Keratinocyte (primary cell): ENCODE measurements at places on chromosomes 1 and 21.

DNA sequence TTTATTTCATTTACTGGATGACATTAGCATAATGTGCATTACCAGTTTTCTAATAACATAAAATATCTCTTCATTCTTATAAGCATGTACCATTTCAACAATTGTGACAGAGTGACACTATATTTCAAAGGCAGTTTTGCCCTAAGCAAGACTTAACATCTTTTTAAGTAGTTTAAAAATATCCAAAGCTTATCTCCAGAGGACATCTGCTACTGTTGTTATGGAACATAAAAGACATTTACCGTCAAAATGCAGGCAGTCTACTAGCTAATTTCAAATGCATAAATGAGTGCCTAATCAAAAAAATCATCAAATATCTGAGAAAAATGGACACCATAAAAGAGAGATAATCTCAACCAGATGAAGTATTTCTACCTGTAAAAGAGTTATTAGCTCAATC, 782.4 kb upstream of the BRINP3 start:
- no peak for DNase-seq

- DNase-seq = no peak
These were observed 427.7 kb downstream of the MATN1 start for GRCh38 chr1:30295674-30296073.

DNA sequence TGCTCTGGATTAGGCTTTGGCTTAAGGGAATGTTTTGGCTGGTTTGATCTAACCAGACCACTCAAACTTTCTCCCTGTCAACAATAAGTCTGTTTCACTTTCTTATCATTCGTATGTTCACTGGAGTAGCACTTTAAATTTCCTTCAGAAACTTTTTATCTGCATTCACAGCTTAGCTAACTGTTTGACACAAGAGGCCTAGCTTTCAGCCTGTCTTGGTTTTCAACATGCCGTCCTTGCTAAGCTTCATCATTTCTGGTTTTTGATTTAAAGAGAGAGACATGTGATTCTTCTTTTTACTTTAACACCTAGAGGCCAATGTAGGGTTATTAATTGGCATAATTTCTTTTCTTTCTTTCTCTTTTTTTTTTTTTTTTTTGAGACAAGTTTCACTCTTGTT, 14.9 kb upstream of the CYB5R1 start:
- DNase-seq = no peak

DNA sequence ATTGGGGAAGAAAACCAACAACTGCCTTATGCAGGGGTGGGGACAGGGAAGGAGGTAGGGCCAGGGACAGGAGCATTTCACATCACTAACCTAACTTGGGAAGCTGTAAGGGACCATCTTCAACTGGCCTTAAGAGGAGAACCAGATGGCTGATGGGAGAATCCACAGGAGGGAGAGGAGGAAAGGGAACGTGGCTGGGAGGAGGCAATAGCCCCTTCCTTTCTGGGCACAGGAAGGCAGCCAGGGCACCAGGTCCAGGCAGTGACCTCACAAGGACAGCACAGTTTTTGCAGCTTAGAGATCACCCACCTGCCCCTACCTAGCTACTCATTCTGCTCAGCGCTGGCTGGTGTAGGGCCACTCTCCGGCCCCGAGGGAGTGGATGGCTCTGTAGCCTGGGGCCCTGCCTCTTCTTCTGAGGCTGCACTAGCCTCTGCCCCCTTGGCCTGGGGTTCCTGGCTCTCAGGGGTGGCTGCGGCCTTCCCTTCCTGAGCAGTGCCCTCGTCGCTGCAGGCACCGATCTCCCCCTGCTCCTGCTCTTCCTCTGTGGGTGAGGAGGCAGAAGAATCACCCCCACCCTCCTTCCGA, 1.7 kb downstream of the MARCKSL1 start:
- no peak for DNase-seq

DNA sequence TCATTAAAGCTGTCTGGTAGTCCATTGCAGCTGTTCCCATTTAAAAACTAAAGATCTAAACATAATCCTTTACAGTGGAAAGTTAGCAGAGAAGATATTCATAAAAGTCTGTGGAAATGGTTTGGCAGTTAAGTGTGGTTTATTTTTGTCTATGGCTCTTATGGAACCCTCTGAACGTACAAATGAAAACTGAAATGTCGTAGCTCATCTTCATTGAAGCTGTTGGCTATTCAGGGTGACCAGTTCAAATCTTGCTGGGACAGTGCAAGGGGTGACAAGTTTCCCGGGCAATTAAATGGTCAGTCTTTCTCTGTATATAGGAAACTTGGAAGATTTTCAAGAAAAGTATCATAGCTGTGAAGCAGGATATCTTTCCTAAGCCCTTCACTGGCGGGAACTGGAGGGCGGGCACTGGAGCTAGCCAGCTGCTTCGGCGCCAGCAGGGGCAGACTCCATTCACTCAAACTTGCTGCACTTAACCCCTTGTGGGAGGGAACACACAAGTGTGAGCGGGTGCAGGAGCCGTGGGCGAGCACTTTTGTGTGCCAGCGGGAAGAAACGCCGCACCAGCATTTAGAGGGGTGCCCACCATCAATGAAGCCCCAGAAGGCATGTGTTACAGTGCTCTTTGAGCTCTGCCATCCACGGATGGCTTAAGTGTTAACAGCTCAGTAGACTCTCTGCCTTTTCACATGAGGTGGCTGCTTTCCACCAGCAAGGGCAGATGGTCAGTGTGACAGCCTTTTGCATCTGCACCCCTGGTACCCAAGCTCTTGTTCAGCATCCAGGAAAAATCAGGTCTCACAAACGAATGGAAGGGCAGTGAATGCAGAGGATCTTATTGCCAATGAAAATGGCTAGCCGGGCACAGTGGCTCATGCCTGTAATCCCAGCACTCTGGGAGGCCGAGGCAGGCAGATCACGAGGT, 232.1 kb upstream of the KAZN start:
- DNase-seq = no peak

DNA sequence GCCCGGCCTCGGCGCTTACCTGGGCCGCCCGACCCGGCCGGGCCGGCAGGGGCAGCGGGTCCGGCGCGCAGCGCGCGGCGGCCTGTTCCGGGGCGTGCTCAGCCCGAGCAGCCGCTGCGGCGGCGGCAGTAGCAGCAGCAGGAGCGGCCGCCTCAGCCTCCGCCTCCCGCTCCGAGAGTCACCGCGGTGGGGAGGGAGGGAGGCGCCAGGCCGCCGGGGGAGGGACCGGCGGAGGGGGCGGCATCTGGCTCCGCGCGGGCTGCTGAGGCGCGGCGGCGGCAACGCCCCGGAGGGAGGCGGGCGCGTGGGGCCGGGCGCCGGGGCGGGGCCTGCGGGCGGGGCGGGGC, at the start of gene CTNNBIP1:
CTNNBIP1 (minus strand) TSS at position 194 of the 347 bp plus-strand sequence. CDS start 38,205 bp downstream, outside the sequence.
- no peak for DNase-seq

DNA sequence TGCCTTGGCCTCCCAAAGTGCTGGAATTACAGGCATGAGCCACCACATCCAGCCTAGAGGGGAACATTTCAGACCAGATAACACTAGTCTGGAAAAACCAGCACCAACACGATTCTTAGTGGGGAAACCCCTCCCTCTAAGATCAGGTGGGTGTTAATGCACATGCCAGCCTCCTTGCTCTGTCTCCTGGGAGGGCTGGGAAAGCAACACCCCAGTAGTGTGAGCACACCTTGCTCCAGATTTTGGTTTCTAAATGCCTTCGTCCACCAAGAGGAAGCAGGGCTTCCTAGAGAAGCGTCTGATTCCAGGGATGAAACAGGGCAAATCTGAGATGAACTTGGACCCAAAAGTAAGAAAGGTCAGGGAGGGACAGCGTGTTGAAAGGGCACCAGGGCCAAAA, 2.2 kb upstream of the KRTAP10-4 start:
- no peak for DNase-seq

DNA sequence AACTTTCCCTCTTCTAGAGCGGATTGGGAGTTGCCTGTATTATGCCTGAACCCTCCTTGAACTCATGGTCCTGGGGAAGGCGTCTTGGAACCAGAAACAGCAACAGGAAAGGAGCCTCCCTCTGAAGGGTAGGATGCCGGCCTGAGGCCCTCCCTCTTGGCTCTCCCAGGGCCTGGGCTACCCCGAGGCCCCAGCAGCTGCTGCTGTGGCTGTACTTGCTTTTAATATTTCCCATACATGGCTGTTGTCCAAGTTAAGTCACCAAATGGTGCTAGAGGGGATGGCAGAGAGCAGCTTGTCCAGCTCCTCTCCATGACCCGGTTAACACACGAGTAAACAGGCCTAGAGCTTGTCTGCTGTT, 10.5 kb downstream of the CHRNB2 start:
- DNase-seq = no peak

DNA sequence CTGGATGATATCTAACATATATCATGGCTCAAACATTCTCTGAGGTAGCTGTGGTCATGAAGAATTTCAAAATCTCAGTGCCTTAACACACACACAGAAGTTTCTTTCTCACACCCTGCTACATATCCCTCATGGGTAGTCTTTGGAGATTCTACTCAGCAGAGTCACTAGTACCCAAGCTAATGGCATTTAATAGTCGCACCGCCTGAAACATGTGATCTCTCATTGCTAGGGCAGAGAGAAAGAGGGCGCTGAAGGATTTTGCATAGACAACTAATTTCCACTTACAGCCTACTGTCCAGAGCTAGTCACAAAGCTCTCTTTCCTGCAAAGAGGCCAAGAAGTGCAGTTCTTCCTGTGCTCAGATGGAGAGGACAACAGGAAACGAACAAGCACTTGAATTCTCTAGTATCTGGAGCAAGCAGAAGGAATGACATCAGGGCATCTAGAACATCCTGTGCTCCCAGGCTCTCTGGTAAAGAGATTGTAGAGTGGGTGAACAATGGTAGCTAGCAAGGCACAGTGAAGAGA, 183.4 kb upstream of the PTBP2 start:
- DNase-seq = no peak

DNA sequence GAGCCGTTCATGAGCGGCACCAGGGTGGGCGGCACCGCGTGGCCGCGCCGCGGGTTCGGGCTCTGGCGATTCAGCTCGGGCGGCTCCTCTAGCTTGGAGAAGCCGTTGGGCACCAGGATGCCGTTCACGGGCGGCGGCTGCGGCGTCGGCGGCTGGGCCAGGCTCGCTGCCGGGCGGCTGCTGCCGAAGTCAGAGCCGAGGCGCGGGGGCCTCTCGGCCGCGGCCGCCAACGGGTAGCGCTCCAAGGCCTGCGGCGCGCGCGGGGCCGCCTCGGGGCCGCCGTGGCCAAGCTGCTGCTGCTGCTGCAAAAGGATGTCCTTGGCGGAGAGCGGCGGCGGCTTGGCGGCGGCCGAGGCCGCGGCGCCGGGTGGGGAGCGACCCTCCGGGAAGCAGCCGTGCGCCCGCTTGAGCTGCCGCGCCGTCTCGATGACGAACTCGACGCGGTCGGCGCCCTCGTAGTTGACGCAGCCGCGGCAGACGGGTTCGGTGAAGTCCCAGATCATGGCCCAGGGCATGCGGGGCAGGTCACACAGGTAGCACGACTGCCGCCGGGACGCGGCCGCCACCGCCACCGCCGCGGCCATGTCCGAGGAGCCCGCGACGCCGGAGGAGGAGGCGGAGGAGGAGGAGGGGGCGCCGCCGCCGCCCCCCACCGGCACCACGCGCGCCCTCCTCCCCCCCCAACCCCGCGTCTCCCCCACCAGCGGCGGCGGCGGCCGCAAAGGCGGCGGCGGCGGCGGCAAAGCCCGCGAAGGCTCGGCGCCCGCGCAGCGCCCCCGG, 877 bp downstream of the IRF2BP2 start:
- DNase-seq = no peak

- no peak for DNase-seq
These were observed 3.1 kb downstream of the TFAP2E start for GRCh38 chr1:35576061-35576765.

GRCh38 chr1:93056214-93056613, 22.9 kb upstream of the MTF2 start:
- DNase-seq = no peak

DNA sequence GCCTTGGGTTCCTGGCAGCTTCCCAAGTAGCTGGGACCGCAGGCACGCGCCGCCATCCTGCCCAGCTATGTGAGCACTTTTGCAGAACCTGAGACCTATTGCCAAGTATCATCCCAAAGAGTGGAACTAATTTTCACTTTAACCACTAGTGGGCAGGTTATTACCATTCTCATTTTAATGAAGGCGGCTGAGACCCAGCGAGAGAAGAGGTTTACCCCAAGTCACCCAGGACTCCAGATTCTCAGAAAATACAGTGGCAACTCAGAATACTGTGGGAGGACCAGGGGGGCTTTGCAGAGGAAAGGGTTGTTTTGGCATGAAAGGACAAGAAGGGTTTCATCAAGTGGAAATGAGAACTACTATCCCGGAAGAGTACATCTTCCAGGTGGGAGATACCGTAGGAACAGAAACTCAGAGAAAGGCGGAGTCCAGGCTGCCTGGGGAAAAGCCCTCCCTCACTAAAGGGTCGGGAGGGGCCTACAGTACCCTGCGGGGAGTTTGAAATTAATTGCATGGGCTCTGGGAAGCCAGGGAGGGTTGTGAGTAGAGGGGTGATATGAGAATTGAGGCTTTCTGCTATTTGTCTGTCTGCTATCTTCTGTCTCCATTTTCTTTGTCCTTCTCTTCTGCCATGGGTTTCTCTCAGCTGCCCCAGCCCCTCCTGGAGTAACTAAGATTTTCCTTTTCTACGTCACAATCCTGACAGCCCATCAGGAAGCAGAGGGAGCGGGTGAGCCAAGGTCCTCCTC, 7.2 kb upstream of the SEMA4A start:
- no peak for DNase-seq

DNA sequence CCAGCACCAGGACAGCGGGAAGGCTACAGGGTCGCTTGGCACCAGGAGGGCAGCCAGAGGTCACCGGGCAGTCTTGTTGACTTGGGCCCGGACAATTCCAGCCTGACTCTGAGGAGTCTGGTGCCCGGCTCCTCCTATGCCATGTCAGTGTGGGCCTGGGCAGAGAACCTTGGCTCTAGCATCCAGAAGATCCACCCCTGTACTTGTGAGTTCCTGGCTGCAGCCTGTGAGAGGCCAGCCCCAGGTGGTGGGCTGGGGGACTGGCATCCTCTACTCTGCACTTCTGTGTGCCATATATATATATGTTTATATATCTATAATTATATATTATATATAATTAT, 11.6 kb upstream of the PTPN7 start:
- DNase-seq = no peak

DNA sequence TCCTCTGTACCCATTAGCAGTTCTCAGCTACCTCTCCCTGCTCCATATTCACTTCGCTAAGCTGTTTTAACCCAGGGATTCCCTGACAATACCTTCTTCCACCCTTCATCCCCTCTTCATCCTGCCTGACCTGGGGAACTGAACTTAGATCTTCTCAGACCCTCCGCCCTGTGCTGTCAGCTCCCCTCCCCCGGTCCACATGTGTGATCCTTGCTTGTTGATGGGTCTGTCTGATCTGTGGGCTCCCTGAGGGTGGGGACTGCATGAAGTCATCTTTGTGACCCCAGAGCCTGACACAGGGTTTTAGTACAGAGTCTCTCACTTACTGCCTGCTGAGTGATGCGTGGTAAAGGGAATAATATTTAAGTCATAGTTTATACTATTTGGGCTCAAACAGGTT, 11.8 kb downstream of the CHAF1B start:
- DNase-seq = no peak

DNA sequence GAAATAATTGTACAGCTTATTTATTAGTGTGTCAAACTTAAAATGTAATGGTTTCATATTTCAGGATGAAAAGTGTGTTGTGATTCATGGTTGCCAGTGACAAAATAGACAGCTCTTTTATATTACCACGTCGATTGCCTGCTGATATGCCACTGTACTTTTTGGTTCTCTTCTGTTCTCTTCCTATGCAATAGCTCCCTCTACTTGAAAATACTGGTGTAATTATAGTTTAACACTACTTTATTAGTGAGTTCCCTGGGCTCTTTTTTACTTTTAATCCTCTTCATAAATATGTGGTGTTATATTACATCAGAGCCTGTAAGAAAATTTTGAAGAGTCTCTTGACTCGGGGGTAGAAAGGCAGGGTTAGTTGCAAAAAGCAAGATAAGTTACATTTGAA, 111.3 kb downstream of the PATJ start:
- DNase-seq = no peak

GRCh38 chr1:26750428-26750827, 37.3 kb upstream of the PIGV start:
- no peak for DNase-seq
